ENCODE measurements at places on chromosomes 3 and 15. TPM values are rescaled to one million over a fixed set of nuclear protein-coding genes. Genes with fewer than 3 reads are reported as not detected.

The SLC35G2 gene
- total RNA-seq = 3.4 TPM

The KNG1 gene
- total RNA-seq = not detected

The TRPC1 gene
- total RNA-seq = 2.5 TPM

The ZBTB38 gene
- total RNA-seq = 35.3 TPM

The GATM gene
- total RNA-seq = 1.2 TPM

The SCN11A gene
- not detected for total RNA-seq

The GPR156 gene
- total RNA-seq = 0.14 TPM

The CD200R1L gene
- not detected for total RNA-seq

The WDR82 gene
- 50.1 TPM for total RNA-seq

The MYO1E gene
- total RNA-seq = 80.5 TPM

The PLA2G4E gene
- total RNA-seq = 5.1 TPM

The IQCF6 gene
- total RNA-seq = not detected

The GOLGA6L9 gene
- 2.5 TPM for total RNA-seq

The HTR3E gene
- not detected for total RNA-seq

The AGBL1 gene
- total RNA-seq = not detected

The FGF7 gene
- 0.14 TPM for total RNA-seq

The SLC4A7 gene
- 65.2 TPM for total RNA-seq

The NT5DC2 gene
- total RNA-seq = 246 TPM

The HDC gene
- total RNA-seq = not detected

The ETV5 gene
- total RNA-seq = 14.2 TPM

The SELENOK gene
- 27.4 TPM for total RNA-seq

The PLSCR4 gene
- total RNA-seq = not detected

The MASP1 gene
- not detected for total RNA-seq

The ISG20 gene
- 8.8 TPM for total RNA-seq

The LCTL gene
- not detected for total RNA-seq

The GMNC gene
- 0.07 TPM for total RNA-seq

The TIMP4 gene
- not detected for total RNA-seq

The IL20RB gene
- 56.7 TPM for total RNA-seq

The GRAMD2A gene
- total RNA-seq = 10.2 TPM

The SPRED1 gene
- 9.6 TPM for total RNA-seq

The SYNM gene
- 0.74 TPM for total RNA-seq

The ITIH1 gene
- not detected for total RNA-seq

The SEC62 gene
- 21.5 TPM for total RNA-seq

The STRIT1 gene
- total RNA-seq = not detected

The CEMIP gene
- 4.8 TPM for total RNA-seq

The ECE2 gene
- total RNA-seq = not detected

The UMPS gene
- 31.2 TPM for total RNA-seq

The TRH gene
- total RNA-seq = not detected

The CTXN2 gene
- not detected for total RNA-seq

The CFAP91 gene
- total RNA-seq = not detected

The RTP1 gene
- total RNA-seq = not detected

The C15orf62 gene
- 0.99 TPM for total RNA-seq

The CLRN1 gene
- not detected for total RNA-seq

The CLDN18 gene
- not detected for total RNA-seq

The B3GNT5 gene
- total RNA-seq = 61.0 TPM
